ENCODE measurements at places on chromosomes 1 and 21.

DNA sequence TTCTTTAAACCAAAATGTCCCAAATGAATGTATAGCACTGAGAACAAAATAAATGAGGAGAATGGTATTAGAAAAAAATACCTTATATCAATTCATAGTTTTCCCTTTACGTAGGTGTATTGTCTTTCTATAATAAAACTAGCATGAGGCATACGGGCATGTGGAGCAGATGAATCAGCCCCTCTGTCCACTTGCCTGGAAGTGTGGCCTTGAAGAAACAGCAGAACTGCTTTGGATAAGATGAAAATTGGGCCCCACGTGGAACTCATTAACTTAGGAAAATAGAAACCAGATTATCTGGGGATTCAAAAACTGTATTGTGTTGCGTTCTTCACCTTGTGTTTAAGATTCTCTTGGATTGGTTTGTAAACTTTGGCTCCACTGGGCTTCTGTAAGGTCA, 356.8 kb upstream of the B3GALT2 start:
- DNase-seq: no peak

GRCh38 chr1:36605942-36606640, 123.4 kb upstream of the CSF3R start:
- DNase-seq: no peak

- no peak for DNase-seq
These were observed 1.5 kb upstream of the PTP4A2 start for GRCh38 chr1:31939484-31940329.

DNA sequence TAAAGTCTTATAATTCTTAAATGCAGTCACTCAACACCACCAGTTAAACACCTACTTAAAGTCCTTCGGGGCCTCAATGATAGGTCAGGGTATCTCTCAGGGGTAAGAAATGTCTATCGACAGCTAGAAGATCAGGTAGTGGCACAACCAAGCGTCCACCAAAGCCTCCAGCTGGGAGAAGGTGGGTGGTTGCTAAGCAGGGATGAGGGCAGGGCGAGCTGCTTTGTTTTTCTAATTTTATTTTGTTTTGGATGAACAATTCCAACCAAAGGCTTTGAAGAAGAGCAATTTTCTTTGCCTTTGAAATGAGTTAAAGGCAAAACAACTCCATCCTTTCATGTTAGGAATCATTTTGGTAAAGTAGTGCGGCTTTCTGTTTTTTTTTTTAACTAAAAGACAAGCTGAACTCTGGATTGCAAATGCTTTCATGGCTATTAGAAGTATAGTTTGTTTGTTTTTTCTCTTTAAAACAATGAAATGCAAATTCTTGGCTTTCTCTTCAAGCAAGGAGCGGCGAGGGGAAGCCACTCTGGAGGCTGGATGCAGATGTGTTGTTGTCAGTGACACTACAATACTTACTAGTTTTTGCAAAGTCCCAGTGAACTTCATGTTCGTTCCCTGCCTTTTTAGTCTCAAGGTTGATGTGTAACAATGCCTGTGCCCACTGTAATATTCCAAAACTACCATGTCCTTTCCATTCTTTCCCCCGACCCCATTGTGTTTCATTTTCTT, 106.0 kb downstream of the MRPS6 start:
- no peak for DNase-seq

DNA sequence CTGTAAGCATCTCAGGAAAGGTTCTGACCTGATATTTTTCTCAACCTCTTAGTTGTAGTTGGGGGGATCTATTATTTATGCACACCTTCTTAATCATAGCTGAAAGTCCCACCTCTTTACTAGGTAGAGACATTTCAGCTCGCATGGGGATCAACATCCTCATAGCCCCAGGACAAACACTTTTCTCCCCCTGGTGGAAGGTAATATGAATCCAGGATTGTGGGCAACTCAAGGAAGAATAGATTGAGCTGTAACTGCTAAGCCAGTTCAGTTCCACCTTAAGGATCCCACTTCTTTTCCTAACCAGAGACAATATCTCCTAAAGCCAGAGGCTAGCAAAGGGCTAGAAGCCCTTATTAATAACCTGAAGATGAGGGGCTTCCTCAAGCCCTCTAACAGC, 25.4 kb upstream of the SMYD3 start:
- DNase-seq: no peak

- no peak for DNase-seq
These were observed 9.1 kb downstream of the VANGL2 start for GRCh38 chr1:160409486-160409885.

DNA sequence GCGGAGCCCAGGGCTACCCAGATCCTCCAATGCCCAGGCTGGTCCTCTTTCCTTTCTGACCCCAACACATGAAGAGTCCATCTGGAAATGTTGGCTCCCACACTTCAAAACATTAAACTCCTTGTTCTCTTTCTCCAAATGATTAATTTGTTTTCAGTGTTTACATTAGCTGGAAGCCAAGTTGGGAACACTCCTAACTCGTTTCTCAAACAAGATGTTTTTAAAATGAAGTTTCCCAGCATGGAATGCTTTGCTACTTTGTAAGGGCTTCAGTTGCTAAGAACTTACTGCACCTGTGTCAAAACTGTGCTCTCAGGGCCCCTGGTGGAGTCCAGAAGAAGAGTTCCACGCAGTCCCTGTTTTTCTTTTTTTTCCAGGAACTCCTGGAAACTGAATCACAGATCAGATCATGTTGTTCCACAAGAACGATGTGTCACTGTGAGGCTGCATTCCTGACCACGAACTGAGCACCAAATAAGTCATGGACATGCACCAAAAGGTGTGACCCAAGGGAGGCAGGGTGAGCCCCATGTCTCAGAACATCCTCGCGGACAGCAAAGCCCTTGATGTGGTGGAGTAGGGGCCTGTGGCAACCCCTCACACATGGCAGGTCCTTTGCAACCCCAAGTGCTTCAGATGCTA, 257.3 kb downstream of the KCNJ6 start:
- DNase-seq: peak; percentile 49

GRCh38 chr1:117030271-117030877, 28.8 kb downstream of the CD101 start:
- no peak for DNase-seq

GRCh38 chr21:25528515-25528914, 78.8 kb downstream of the MRPL39 start:
- DNase-seq: no peak

- DNase-seq: no peak
These were observed 12.3 kb upstream of the SEMA4A start for GRCh38 chr1:156140879-156141707.

DNA sequence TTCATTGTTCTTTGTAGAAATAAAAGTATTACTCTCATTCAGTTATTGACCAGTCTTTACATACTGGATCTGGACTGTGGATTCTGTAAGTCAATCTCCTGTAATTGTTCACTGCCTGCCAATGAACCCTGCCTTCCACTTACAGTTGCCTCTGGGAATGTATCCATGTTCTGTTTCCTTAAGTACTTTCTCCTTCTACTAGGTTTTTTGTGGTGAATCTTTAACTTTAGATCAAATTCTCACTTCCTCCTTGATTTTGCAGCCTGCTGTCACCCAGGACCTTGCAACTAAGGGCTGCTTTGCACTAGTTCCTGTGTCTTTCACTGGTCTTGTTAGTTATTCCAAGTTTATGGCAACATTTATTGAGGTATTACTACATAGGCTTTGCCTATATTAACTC, 28.2 kb upstream of the ANKRD13C start:
- DNase-seq: no peak

DNA sequence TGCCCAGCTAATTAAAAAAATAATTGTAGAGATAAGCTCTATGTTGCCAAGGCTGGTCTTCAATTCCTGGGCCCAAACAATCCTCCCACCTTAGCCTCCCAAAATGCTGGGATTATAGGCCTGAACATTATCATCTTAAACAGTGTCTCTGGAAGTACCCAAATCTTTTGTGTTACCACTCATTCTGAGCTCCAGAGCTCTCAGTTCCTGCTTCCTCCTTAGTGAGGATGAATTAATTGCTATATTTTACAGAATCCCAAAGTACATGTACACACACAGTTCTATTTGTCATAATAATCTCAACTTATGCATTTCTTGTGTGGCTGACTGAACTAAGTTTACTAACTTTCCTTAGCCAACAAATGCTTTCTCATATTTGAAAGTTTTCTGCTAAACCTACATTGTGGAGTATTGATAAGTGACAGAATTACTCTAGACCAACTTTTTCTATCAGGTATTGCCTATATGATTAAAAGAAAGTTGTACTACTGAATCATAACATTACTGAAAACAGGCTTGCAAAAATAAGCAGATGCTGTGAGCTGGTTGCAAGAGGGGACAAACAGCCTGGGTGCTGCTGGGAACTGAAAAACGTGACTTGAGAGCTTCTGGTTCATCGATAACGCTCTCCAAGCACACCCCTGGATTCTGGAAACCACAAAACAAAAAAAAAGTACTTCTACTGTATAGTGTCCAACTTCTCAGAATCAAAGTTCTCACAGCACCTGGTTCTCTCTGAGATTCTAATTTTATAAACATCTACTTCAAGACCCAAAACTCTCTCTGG, 15.3 kb downstream of the VAV3 start:
- no peak for DNase-seq

GRCh38 chr21:33169359-33169758, 60.4 kb upstream of the IFNAR2 start:
- DNase-seq: no peak

- no peak for DNase-seq
These were observed 19.9 kb upstream of the PRELP start for GRCh38 chr1:203455706-203456105.

- DNase-seq: no peak
These were observed 70.3 kb upstream of the MROH9 start for GRCh38 chr1:170864876-170865538.

- peak; percentile 16 for DNase-seq
These were observed 206.4 kb upstream of the PTGFR start for GRCh38 chr1:78284354-78284753.
